ENCODE measurements at places on chromosomes 3 and 15. TPM values are rescaled to one million over a fixed set of nuclear protein-coding genes. Genes with fewer than 3 reads are reported as not detected.

The ITGB5 gene
- 32.6 TPM for polyA plus RNA-seq

The PFN2 gene
- polyA plus RNA-seq = 83.2 TPM

The RBP2 gene
- polyA plus RNA-seq = 0.13 TPM

The GPR62 gene
- 0.22 TPM for polyA plus RNA-seq

The SH2D7 gene
- polyA plus RNA-seq = not detected
